ENCODE measurements at places on chromosomes 5 and 9. TPM values are rescaled to one million over a fixed set of nuclear protein-coding genes. Genes with fewer than 3 reads are reported as not detected.

Gene CDX1
- not detected for total RNA-seq

Gene GRIN1
- total RNA-seq: not detected

Gene ANKRD34B
- not detected for total RNA-seq

Gene GRAMD2B
- total RNA-seq: 3.3 TPM

Gene PALM2AKAP2
- total RNA-seq: not detected

Gene PCDHB7
- total RNA-seq: not detected

Gene CNTNAP3B
- not detected for total RNA-seq

Gene PDZD2
- total RNA-seq: not detected

Gene RGMB
- total RNA-seq: 0.13 TPM

Gene DNAH5
- total RNA-seq: not detected

Gene TRIP13
- total RNA-seq: 38.6 TPM

Gene LCN12
- total RNA-seq: 1.0 TPM

Gene HMHB1
- total RNA-seq: not detected

Gene PRRX2
- not detected for total RNA-seq

Gene HAND1
- total RNA-seq: not detected

Gene MARVELD2
- total RNA-seq: 0.26 TPM

Gene MELK
- total RNA-seq: 74.9 TPM

Gene ITGA2
- total RNA-seq: 4.3 TPM

Gene DRD1
- total RNA-seq: not detected

Gene OR1L4
- total RNA-seq: not detected

Gene MYOZ3
- not detected for total RNA-seq

Gene PPIC
- total RNA-seq: not detected

Gene STPG3
- total RNA-seq: not detected

Gene PTGS1
- total RNA-seq: 0.37 TPM

Gene WDR38
- not detected for total RNA-seq

Gene HACD4
- total RNA-seq: 13.3 TPM

Gene FAM169A
- 3.8 TPM for total RNA-seq

Gene ACOT12
- not detected for total RNA-seq

Gene FREM1
- not detected for total RNA-seq

Gene STX17
- 35.3 TPM for total RNA-seq

Gene TNFSF8
- 55.3 TPM for total RNA-seq

Gene CEP72
- 34.4 TPM for total RNA-seq

Gene MLANA
- total RNA-seq: not detected

Gene C8G
- total RNA-seq: 1.5 TPM

Gene HK3
- not detected for total RNA-seq

Gene OTP
- not detected for total RNA-seq

Gene ANKRD33B
- 5.5 TPM for total RNA-seq

Gene LHX6
- not detected for total RNA-seq

Gene SARDH
- total RNA-seq: 3.0 TPM

Gene SLC25A2
- 0.84 TPM for total RNA-seq

Gene LCN15
- total RNA-seq: not detected

Gene ARID3C
- not detected for total RNA-seq

Gene F2R
- total RNA-seq: 7.9 TPM

Gene RIOK2
- 29.1 TPM for total RNA-seq

Gene TMEM174
- total RNA-seq: not detected

Gene MOCS2
- 30.7 TPM for total RNA-seq

Gene THG1L
- 12.4 TPM for total RNA-seq

Gene DDX46
- 69.6 TPM for total RNA-seq

Gene WNT8A
- total RNA-seq: not detected

Gene OR1Q1
- not detected for total RNA-seq

Measured in activated CD8-positive, alpha-beta T cell treated with anti-CD3 and anti-CD28 coated beads, Interleukin-2, amount 10 ng/mL, durations not matched to agents 7 days and 5 days (primary cell).